ENCODE measurements at places on chromosomes 6 and 20. TPM values are rescaled to one million over a fixed set of nuclear protein-coding genes. Genes with fewer than 3 reads are reported as not detected.

DNA sequence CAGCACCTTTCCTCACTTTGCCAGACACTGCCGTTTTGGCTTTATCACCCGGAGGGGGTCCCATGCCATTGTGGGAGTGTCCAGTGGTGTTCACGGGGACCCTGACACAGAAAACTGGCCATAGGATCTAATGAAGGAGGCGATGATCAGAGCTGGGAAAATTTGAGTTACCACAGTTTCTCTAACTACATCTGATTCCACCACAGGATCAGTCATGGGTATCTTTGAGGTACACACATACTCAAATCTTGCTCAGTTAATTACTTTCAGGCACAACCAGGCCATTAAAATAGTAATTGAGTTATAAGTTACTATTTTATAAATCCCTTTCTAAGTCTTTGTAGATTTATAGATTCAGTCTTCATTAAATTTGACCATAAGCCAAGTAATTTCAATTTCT lies 215.1 kb downstream of the PRL start:
- DNase-seq = no peak

DNA sequence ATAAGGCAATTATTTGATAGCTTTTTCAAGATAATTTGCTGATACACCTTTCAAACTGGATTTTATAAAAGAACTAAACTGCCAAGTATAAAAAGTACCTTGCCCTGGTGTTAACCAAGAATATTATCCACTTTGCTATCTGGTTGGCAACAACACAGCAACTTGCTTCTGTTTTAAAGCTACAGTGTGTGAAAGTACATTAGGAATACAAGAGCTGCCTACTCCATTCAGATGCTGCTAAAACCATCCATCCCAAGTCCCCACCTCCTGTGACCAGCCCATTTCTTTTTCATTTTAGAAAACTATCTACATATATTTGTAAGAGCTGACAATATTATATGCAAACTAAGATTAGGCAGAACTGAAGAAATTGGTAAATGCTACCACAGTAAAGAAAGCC lies 12.8 kb downstream of the CLDN20 start:
- no peak for DNase-seq

GRCh38 chr20:4581838-4582237 lies 139.9 kb upstream of the PRND start:
- no peak for DNase-seq

The TMEM14A gene
- 35.2 TPM for total RNA-seq

The METTL24 gene
- total RNA-seq = 15.7 TPM

GRCh38 chr6:82624251-82624650 lies 260.6 kb downstream of the TPBG start:
- DNase-seq = no peak

GRCh38 chr6:130677312-130677711 lies 149.9 kb upstream of the SMLR1 start:
- DNase-seq = no peak

DNA sequence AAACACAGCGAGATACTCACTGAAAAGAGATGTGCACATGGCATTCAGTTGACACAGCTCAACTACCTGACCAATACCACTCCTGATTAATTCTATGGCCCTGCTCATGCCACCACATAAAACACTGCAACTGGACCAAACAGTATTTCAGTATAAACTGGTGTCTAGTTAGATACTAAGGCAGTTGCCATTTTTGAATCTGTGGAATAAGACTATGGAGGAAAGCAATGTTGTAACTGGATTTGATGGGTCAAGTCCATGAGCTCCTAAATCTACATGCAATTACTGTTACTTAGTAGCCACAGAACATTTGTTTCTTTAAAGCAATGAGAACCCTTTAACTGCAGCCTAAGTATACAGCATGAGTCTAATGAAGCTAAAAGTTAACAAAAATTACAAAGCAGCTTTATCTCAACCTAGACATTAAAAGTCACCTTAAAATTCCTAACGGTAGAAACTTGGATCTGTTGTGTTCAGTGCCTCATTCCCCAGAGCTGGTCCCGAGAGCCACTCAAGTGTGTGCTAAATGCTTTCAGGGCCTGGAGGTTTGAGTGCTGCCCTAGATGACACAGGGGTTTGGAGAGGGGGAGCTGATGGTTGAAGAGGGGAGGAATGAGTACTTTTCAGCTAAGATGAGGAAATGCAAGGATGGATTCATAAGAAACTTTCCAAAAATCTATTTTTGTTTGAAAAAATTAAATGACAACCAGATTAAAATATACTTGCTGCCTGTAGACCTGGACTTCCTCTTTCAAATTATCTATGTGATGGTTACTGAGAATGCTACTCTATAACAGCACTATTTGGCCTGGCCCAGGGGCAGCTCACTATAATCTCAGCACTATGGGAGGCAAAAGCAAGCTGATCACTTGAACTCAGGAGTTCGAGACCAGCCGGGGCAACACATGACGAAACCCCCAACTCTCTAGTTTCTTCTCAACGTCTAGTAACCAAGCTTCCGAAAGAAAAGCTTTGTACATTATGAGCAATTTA lies 15.6 kb downstream of the SNX5 start:
- DNase-seq = no peak

DNA sequence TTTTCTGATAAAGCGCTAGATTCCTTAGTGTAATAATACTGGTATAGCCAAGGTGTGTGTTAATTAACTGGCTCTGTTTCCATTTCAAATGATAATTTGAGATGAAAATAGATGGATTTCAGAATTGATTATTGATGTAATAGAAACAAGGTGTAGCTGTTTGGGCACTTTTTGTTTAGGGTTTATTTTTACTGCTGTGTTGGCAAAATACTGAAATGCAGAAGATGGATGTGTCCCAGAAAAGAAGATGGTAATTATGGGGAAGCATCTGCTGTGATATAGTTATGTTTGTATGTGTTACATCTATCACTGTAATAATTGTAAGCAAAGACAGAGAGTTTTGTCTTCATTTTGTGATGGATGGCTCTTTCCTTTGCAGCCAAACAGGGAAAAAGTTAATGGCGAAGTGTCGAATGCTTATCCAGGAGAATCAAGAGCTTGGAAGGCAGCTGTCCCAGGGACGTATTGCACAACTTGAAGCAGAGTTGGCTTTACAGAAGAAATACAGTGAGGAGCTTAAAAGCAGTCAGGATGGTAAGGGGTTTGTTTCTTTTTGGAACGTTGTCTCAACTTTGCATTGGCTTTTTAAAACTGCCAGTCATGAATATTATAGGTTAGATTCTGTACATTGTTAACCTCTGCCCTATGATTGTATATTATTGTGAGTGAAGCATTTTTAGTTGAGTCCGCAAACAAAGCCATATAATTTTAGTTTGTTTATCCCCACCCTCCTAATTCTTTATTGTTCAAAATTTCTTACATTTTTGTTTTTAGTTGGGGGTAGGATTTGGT lies 8.6 kb upstream of the ACAT2 start:
- no peak for DNase-seq

The TRIM15 gene
- total RNA-seq = 19.6 TPM

DNA sequence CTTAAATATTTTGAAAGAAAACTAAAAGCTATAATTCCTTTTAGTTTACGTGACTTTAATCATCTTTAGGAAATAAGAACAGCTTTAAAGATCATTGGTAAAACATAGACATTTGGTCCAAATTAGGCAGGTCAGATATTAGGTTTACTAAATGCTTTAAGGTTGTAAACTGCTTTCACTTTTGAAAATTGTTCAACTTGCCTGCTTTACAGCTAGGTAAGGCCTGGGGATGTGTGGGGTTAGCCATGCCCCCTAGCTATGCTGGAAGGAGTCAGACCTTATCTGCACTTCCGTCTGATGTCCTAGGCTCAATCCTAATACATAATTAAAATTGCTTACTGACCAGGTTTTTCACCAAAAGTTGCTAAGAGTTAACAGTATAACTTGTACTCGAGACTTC lies 30.5 kb upstream of the TPD52L1 start:
- DNase-seq = no peak

DNA sequence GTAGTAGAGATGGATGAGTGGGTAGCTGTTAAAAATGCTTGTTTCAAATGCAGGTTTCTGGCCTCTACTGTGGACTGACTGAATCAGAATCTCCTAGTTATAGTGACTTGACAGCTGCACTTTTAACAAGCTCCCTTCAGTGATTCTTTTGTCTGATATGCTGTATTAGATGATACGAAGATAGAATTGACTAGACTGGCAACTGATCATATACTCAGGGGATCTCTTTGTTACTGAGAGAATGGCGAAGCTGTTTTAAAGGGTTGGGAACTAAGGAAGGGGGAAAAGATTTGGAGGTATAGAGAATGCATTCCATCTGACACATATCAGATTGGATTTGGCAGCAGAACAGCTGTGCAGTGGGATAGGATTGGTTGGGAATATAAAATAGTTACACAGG lies 7.0 kb downstream of the ENPP4 start:
- DNase-seq = no peak

The HLA-DQB1 gene
- 23.2 TPM for total RNA-seq

- DNase-seq = no peak
Measured at GRCh38 chr6:133689863-133690262, 199.1 kb upstream of the TCF21 start.

DNA sequence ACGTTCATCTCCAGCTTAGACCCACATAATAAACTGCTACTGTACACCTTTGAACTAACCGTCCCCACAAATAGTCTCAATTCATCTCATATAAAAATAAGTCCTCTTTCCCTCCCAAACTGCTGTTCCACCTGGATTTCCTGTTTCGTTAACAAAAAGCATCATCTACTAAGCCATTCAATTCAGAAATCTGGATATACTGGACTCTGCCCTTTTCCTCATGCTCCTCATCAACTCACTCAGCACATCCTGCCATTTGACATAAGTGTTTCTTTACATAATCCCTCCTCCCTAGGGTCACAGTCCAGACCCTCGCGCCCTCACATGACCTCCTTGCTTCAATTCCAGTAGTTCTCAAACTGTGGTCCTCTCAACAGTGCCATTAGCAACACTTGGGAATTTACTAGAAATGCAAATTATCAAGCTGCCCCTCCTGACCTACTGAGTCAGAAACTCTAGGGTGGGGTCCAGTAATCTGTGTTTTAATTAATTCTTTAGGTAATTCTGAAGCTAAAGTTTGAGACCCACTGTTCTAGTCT lies 4.5 kb downstream of the MKKS start:
- no peak for DNase-seq

The SNHG17 gene
- total RNA-seq = 15.1 TPM

- DNase-seq = no peak
Measured at GRCh38 chr20:49287555-49288249, 9.8 kb upstream of the ZNFX1 start.

GRCh38 chr6:165883851-165884640 lies 221.0 kb upstream of the PDE10A start:
- DNase-seq = no peak

GRCh38 chr20:13221673-13222318 lies 722 bp downstream of the ISM1 start:
- DNase-seq = peak; percentile 37

- no peak for DNase-seq
Measured at GRCh38 chr20:11350126-11351005, 567.3 kb upstream of the BTBD3 start.

DNA sequence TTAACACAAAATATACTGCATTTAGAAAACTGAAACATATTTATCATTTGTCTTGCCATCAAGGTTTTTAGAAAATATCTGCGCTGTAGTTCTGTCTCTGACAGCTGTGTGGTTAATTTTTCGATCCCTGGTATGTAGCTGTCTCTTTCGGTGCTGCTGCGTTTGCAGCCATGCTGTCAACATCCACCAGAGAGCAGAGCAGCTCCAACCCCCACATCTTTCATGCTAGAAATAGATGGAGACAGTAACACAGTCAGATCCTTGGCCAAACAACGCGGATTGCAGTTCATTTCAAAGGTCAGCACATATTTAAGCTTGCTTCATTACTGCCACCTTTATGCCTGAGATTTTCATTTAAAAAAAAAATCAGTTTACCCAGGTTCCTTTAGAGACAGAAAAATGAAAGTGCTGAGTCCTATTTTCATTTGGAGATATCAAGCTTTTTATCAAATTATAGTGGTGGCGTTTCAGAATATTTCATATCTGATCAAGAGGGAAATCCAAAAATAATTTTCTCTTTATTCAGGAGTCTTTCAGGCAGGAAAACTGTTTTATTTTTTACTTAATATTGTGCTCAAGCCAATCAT lies 157.7 kb upstream of the MMS22L start:
- DNase-seq = no peak

GRCh38 chr20:10347086-10347880 lies 86.7 kb downstream of the MKKS start:
- DNase-seq = no peak

GRCh38 chr6:34015586-34015985 lies 130.3 kb downstream of the GRM4 start:
- no peak for DNase-seq

DNA sequence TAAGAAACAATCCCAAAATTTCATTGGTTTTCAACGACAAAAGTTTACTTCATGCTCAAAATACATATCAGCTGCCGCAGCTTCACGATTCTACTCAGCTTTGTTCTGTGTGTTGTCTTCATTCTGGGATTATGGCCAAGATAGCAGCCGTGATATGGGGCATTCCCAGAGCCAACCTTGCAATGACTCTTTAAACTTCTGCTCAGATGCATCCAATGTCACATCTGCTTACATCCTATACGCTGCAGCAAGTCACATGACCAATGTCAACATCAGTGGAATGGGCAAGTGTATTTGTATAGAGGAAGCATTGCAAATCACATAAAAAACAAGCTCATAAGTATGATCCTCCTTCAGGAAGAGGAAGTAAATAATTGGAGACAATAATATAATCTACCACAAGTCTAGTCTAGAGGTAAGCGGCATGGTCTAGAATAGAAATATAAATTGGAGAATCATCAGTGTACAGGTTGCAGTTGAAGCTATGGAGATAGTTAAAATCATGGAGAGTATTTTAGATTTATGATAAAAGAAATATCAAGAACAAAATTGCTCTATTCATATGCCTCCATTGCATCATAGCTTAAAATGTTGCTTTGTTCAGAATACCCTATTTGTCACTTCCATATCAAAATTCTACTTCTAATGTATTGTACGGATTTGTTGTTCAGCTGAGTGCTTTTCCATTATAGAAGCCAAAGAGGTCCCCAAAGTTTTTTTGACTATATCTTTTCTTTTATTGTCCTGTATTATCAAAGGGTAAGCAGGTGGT lies 7.2 kb upstream of the C6orf141 start:
- DNase-seq = no peak

The ASIP gene
- not detected for total RNA-seq

DNA sequence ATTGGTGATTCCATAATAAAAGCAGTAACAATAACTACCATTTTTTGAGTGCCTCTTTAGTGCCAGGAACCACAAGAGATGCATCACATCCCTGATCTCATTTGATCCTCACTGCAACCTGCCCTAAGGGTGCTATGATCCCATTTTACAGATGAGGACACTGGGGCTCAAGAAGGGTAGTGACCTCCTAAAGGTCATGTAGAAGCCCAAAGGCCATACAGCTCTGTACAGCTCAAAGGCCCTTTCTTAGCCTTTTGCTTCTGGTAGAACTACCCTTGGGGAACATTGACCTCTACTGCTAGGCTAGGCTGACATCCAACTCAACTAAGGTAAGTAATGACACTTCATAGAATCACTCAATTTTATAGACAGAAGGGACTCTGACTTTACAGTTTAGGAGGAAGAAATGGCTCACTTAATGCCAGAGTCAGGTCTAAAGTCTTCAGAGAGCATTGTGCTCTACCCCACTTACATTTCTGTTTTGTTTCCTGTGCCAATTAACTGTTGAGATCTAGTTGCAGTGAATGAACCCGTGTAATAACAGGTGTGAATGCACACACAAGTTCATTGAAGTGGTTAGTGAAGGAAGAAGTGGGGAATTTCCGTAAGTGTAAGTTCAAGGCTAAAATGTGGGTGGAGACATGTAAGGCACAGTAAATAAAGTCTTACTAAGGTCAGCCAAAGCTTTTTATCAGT lies 10.7 kb downstream of the SLC9A8 start:
- no peak for DNase-seq

GRCh38 chr20:19456595-19457395 lies 244.4 kb downstream of the SLC24A3 start:
- DNase-seq = no peak

Data from mucosa of gallbladder (tissue), 1 donor.